ENCODE measurements at places on chromosomes 5 and 9. TPM values are rescaled to one million over a fixed set of nuclear protein-coding genes. Genes with fewer than 3 reads are reported as not detected.

SHROOM1 gene
- polyA plus RNA-seq = 0.70 TPM

PCDHGB3 gene
- not detected for polyA plus RNA-seq

FGF18 gene
- not detected for polyA plus RNA-seq

IL13 gene
- polyA plus RNA-seq = not detected

MRPL41 gene
- polyA plus RNA-seq = 44.9 TPM

ST8SIA4 gene
- 24.2 TPM for polyA plus RNA-seq

Measured in IgD-negative memory B cell (primary cell).